Activated naive CD8-positive, alpha-beta T cell treated with anti-CD3 and anti-CD28 coated beads for 36 hours (primary cell): ENCODE measurements at places on chromosomes 13 and 19. TPM values are rescaled to one million over a fixed set of nuclear protein-coding genes. Genes with fewer than 3 reads are reported as not detected.

SEMA6B gene
- total RNA-seq, result not detected

MZF1 gene
- 10.2 TPM for total RNA-seq

RASAL3 gene
- total RNA-seq, result 75.0 TPM

ZNF221 gene
- total RNA-seq, result 1.6 TPM

DNA sequence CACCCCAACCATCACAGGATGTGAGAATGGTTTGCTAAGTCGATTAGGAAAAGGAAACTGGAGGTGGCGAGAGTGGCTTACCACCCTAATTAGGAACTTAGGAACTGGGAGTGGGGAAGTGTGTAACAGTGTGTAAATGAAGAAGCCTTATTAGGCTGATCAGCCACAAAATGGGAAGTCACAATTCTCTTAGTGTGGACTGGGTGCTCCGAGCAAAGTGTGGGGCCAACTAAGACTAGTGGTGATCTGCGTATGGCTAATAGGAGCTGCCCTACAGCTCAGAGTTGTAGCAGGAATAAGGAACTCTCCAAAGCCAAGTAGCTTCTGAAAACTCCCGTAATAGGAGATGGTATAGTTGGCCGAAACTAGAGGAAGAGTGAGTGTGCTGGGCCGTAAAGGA lies 7.6 kb downstream of the SIGLEC11 start:
- no peaks in the 10 kb centered on the region for H3K36me3 ChIP-seq
- no peak for DNase-seq
- H3K4me3 ChIP-seq, result no peak overlapping the region
- H3K27ac ChIP-seq, result no peak overlapping the region
- peaks cover 12% of the 10 kb centered on the region for H3K4me1 ChIP-seq

- DNase-seq, result no peak
- no peaks in the 10 kb centered on the region for H3K4me1 ChIP-seq
- H3K27ac ChIP-seq, result no peak overlapping the region
- no peak overlapping the region for H3K4me3 ChIP-seq
- no peaks in the 10 kb centered on the region for H3K36me3 ChIP-seq
Observed at GRCh38 chr13:47816831-47817230, 184.2 kb downstream of the SUCLA2 start.

DNA sequence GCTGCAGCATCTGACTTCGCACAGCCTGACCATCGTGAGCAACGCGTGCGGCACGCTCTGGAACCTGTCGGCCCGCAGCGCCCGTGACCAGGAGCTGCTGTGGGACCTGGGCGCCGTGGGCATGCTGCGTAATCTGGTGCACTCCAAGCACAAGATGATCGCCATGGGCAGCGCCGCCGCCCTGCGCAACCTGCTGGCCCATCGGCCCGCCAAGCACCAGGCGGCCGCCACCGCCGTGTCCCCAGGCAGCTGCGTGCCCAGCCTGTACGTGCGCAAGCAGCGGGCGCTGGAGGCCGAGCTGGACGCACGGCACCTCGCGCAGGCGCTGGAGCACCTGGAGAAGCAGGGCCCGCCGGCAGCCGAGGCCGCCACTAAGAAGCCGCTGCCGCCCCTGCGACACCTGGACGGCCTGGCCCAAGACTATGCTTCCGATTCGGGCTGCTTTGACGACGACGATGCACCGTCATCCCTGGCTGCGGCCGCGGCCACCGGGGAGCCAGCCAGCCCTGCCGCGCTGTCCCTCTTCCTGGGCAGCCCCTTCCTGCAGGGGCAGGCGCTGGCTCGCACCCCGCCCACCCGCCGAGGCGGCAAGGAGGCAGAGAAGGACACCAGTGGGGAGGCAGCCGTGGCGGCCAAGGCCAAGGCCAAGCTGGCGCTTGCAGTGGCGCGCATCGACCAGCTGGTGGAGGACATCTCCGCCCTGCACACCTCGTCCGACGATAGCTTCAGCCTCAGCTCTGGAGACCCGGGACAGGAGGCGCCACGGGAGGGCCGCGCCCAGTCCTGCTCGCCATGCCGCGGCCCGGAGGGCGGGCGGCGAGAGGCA lies 13.6 kb downstream of the C19orf25 start:
- no peak overlapping the region for H3K4me3 ChIP-seq
- H3K27me3 ChIP-seq, result peaks cover 16% of the 10 kb centered on the region
- no peaks in the 10 kb centered on the region for H3K36me3 ChIP-seq
- peak; percentile 44 for DNase-seq
- H3K4me1 ChIP-seq, result peaks cover 2% of the 10 kb centered on the region

- no peaks in the 10 kb centered on the region for H3K36me3 ChIP-seq
- H3K27ac ChIP-seq, result no peak overlapping the region
- peaks cover 43% of the 10 kb centered on the region for H3K27me3 ChIP-seq
- no peaks in the 10 kb centered on the region for H3K4me1 ChIP-seq
Observed at GRCh38 chr19:33840783-33841182, 44.1 kb downstream of the KCTD15 start.

DNA sequence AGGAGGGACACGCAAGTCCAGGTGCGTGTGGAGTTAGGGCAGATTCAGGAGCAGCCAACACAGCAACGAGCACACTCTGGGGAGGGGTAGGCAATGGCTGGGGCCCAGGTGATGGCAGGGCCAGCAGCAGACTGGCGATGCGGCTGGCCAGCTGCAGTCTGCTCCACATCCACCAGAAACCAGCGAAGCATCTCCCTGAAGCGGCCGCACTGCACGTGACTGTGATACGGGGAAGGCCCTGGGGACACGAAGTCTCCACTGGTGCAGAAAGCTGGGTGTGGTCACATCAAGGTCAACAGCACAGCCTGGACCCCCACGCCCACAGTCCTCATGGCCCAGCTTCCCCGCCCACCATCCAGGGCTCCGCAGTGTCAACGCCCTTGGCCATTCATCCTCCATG lies 21.3 kb upstream of the EPHX3 start:
- H3K4me1 ChIP-seq, result no peaks in the 10 kb centered on the region
- DNase-seq, result no peak
- H3K27me3 ChIP-seq, result no peaks in the 10 kb centered on the region
- no peak overlapping the region for H3K4me3 ChIP-seq

- H3K27ac ChIP-seq, result no peak overlapping the region
- DNase-seq, result no peak
Observed at GRCh38 chr19:44947041-44947581, 1.3 kb downstream of the APOC2 start.

DNA sequence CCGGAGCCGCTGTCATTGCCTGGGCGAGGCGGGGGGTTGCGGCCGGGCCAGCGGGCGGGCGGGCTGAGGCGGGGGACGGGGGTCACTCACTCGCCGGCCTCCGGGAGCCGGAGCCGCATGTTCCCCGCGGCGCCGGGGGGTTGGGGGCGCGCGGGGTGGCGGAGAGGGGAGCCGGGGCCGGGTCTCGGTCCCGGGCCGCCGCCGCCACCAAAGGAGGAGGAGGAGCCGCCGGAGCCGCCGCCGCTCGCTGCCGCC lies 149 bp downstream of the MED26 start:
- H3K4me3 ChIP-seq, result peak overlapping the region; percentile 94
- DNase-seq, result no peak
- H3K36me3 ChIP-seq, result peaks cover 25% of the 10 kb centered on the region
- H3K27ac ChIP-seq, result no peak overlapping the region
- H3K4me1 ChIP-seq, result peaks cover 41% of the 10 kb centered on the region
- H3K27me3 ChIP-seq, result no peaks in the 10 kb centered on the region

- no peak for DNase-seq
- no peak overlapping the region for H3K27ac ChIP-seq
- H3K4me3 ChIP-seq, result no peak overlapping the region
- H3K27me3 ChIP-seq, result no peaks in the 10 kb centered on the region
- peaks cover 18% of the 10 kb centered on the region for H3K36me3 ChIP-seq
Observed at GRCh38 chr13:48492096-48492440, 40.8 kb downstream of the RCBTB2 start.

DNA sequence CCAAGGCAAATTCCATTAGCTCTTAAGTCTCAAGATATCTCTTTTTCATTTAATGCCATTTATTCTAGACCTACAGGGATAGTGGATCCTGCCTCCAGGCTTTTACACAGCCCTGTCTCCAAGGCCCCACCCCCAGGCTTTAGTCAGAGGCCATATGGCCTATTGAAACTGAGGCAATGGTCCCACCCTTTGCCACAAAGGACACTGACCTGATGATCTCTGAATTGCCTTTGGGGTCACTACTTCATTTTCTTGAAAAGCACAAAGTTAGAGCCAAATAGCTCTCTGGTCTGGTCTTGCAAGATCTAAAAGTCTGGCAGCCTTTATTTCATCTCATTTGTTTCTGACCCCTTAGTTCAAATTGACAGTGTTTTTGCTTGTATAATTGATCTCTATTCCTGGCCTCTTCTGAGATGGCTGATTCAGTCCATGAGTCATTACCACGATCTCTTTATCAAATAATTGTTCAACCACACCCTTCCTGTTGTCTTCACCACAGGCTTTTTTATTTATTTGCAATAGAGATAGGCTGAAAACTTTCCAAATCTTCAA lies 209.8 kb downstream of the FGF14 start:
- no peaks in the 10 kb centered on the region for H3K36me3 ChIP-seq
- no peak overlapping the region for H3K27ac ChIP-seq
- DNase-seq, result no peak
- no peaks in the 10 kb centered on the region for H3K4me1 ChIP-seq

DNA sequence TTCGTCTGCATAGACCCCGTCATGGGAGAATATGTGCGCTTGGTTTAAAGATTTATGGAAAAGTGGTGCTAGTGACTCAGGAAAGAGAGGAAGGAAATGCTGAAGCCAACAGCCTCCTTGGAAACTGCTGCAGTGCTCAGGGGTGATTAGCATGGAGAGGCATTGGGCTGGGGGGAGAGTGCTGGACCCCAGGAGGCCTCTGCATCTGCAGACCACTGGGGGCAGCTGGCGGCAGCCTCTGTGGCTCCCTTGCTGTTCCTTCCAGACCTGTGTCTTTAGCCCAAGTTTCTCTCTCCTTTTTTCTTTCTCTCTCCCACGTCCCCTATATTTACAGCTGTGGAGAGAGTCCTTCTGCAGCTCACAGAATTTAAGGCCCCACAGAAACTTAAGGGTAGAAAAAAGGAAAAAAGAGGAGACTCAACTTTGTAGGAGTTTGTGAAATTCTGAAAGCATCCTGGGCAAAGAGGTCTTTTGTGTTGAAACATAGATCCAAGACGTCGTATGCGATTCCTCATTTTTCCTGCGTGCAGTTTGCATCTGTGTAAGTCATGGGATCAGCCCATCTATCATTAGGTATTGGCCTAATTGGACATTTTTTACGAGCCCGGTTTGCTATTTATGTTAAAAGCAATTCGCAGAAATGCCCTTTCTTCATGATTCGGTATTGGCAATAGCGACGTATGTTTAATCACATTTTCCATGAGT lies 116.2 kb upstream of the ZNF536 start:
- no peaks in the 10 kb centered on the region for H3K4me1 ChIP-seq
- H3K27me3 ChIP-seq, result peaks cover 69% of the 10 kb centered on the region
- DNase-seq, result no peak
- H3K27ac ChIP-seq, result no peak overlapping the region
- H3K36me3 ChIP-seq, result no peaks in the 10 kb centered on the region
- H3K4me3 ChIP-seq, result no peak overlapping the region

GRCh38 chr19:10919352-10920287 lies 8.8 kb downstream of the YIPF2 start:
- no peak overlapping the region for H3K4me3 ChIP-seq
- H3K36me3 ChIP-seq, result peaks cover 2% of the 10 kb centered on the region
- no peak for DNase-seq
- no peaks in the 10 kb centered on the region for H3K4me1 ChIP-seq

DNA sequence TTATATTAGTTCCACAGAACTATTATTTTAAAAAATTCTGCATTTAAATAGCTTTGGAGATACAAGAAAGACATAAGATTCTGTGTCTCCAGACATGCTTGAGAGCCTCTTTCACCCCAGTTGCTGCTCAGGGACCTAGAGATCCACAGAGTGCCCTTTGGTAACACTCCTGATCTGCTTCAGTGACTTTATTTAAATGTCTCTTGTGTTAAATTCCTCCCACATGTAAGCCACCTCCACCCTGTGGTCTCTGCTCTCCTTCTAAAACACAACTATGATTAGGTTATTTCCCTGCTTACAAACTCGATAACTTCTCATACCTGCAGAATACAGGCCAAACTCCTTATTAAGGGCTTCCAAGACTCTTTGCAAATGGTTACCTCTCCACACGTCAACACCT lies 141.0 kb downstream of the RFC3 start:
- no peak overlapping the region for H3K27ac ChIP-seq
- no peaks in the 10 kb centered on the region for H3K36me3 ChIP-seq
- H3K4me3 ChIP-seq, result no peak overlapping the region
- H3K4me1 ChIP-seq, result no peaks in the 10 kb centered on the region
